ENCODE measurements at places on chromosomes 12 and 14.

- DNase-seq, result no peak
These were observed 53.6 kb upstream of the BCL2L14 start for GRCh38 chr12:12017135-12017581.

- DNase-seq, result no peak
These were observed 11.5 kb downstream of the OAS2 start for GRCh38 chr12:112989806-112990205.

DNA sequence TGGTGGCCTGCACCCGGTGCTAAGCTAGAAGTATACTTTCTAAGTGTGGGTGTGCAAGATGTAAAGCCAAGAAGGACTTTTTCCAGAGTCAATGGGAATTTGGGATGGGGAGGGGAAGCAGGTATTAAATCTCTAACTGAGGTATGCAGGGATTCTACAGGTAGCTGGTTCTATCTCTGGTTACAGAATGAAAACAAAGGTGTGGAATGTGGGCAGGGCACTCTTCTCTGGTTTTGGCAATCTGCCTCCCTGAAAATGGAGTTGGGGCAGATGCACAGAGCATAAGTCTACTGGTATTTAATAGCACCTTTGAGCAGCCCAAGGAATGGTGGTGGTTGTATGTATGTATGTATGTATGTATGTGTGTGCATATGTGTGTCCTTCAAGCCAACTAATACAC is 66.7 kb upstream of the PPP1R12A start:
- no peak for DNase-seq

GRCh38 chr12:21571046-21571445 is 33.6 kb downstream of the GYS2 start:
- DNase-seq, result no peak

GRCh38 chr12:3419558-3419957 is 71.4 kb upstream of the PRMT8 start:
- no peak for DNase-seq

DNA sequence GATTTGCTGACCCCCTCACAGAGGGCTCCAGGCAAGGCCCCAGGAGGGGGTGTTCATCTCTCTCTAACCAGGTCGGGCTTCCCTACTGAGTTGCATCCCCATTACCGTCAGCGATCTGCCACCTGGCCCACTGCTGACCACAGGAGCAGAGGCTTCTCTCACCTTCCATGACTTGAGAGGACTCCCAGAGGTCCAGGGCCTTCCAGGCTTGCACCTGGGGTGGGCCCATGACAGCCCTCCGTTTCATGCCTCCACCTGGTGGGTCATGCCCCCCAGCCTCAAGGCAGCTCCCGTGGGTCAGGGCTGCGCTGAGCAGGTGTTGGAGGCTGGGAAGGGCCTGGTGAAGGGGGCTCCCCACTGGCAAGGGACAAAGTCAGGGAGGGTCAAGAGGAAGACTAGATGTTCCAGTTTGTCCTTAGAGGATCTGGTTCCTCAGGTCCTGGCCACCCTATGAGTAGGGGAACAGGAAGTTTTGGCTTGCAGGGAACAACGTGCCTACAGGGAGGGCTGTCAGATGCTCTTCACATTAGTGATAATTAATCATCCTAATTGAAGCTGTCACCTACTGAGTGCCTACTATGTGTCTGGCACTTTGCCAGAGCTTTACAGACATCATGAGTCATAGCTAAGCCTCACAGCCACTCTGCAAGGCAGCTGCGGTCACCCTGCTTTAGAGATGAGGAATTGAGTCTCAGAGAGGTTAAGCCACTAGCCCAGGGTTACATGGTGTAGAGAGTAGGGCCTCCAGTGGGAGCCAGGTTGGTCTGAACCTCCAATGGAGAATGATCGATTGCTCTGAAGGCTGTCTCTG is 13.8 kb downstream of the NFKBIA start:
- no peak for DNase-seq

DNA sequence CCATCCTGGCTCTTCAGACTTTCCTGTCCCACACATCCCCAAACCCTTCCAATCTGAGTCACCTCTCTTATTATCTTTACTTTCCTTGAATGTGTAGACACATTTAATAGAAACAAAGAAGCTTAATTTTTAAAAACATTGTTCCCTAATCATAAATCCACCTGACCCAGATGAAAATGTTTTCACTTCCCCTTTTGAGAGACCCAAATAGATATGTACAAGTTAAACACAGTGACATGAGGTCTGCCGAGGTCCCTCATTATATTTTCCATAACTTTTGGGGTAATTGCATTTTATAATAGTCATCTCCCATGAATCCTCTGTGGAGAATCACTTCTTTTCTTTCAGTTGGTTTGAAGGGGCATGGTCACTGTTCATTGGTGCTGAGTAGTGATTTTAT is 191.1 kb downstream of the GRIN2B start:
- DNase-seq, result no peak

- no peak for DNase-seq
These were observed at the start of gene DIO2 for GRCh38 chr14:80211153-80212022. TSS of gene DIO2 (minus strand) at chr14:80211504. CDS start at chr14:80211472, 32 bp downstream.

DNA sequence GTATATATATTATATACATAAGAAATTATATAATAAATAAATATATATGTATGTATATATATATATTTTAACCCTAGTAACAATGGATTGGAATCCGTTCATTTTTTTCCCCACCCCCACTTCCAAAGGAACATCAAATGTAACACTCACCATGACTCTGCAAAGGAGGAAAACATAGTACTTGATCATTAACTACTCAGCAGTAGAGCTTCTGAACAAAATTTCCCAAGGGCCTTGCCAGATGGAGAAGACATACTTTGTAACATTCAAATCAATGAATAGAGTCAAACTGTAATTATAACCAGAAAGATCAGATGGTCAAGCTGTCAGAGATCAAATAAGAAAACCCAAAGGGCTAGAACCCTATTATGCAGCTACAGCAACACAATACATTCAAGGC is 126.0 kb upstream of the CNTN1 start:
- no peak for DNase-seq

GRCh38 chr12:29743801-29744200 is 39.9 kb downstream of the TMTC1 start:
- no peak for DNase-seq

GRCh38 chr14:47302121-47302520 is 373.3 kb downstream of the MDGA2 start:
- DNase-seq, result no peak

DNA sequence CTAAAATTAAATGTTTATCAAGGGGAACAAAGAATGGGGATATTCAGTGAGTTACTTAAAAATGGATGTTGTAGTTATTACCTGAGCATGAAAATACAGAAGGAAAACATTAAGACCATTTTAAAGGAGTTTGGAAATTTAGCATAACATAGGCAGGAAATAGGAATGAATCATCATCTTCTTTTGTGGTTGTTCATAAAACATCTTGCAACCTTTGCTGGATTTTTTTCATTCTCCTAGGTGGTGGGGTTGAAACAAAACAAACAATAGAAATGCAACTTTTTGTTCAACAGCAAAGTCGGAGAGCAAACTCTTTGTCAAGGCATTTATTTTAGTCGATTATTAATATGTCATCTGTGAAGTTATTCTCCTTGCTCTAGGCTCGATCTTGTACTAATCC is 275.1 kb downstream of the IPO8 start:
- DNase-seq, result no peak

GRCh38 chr12:124518051-124518932 is 49.1 kb downstream of the NCOR2 start:
- DNase-seq, result no peak

DNA sequence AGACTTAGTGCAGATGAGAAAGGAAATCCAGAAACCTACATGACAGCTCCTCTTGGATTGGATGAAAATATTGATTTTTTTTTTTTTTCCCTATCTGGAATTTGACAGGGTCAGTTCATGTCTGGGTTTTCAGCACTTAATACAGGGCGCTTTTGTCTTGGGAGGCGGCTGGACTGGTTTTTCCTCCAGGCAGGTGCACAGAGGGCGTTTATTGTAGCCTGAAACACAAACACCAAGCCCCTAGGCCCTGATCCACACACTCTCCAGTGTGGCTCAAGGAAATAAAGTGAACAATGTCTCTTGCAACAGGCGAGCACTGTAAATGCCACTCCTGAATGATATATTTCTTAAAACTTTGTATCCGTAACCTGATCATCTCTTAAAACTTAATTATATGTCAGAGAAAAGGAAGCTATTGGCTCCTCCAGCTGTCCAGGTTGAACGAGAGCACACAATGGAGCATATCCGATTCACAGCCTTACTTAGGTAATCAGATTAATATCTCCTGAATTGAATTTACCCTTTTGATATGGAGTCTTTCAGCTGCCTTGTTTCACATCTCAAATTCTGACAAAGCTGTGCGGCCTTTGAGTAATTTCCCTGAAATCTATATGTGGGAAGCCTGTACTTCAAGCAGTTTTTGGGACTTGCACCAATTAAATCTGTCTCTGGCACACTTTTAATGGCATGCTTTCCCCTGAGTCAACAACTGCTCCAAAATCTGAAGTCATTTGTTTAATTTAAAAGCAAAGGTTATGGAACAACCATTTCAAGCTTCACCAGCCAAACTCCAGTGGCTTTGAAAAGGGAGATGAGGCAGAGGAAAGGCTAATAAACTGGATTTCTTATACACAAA is 485.7 kb downstream of the ZFP36L1 start:
- DNase-seq, result no peak

- no peak for DNase-seq
These were observed 244.2 kb downstream of the DPF3 start for GRCh38 chr14:72649603-72650227.

GRCh38 chr12:130988261-130988660 is 34.6 kb downstream of the ADGRD1 start:
- DNase-seq, result no peak

- DNase-seq, result no peak
These were observed 50.2 kb downstream of the WDR20 start for GRCh38 chr14:102189874-102190273.

DNA sequence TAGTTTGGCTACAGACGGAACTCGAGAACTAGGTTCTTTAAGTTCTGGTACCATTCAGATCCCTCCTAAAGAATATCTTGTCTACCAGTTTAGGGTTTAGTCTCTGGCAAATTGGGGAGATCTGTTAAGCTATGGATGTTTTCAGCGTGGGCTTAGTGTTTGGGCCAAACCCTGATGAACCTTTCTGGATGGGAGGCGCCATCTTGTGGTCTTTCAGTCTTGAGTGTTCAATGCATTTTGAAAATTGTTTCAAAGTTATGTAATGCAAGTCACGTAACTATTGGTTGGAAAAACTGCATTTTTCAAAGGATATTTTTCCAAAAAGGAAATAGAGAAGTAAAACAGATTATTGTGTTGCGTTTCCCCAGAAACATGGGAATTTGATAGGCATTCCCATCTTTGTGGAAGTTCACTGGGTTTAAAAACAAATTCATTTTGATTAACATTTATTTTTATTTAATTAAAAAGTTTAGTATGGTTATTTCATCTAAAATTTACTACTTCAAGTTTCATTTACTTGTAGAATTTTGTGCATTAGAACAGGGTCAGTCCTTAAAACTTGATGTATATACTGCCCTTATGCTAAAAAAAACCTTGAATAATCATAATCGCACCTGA is 169.0 kb downstream of the PRIMA1 start:
- peak; percentile 0 for DNase-seq

DNA sequence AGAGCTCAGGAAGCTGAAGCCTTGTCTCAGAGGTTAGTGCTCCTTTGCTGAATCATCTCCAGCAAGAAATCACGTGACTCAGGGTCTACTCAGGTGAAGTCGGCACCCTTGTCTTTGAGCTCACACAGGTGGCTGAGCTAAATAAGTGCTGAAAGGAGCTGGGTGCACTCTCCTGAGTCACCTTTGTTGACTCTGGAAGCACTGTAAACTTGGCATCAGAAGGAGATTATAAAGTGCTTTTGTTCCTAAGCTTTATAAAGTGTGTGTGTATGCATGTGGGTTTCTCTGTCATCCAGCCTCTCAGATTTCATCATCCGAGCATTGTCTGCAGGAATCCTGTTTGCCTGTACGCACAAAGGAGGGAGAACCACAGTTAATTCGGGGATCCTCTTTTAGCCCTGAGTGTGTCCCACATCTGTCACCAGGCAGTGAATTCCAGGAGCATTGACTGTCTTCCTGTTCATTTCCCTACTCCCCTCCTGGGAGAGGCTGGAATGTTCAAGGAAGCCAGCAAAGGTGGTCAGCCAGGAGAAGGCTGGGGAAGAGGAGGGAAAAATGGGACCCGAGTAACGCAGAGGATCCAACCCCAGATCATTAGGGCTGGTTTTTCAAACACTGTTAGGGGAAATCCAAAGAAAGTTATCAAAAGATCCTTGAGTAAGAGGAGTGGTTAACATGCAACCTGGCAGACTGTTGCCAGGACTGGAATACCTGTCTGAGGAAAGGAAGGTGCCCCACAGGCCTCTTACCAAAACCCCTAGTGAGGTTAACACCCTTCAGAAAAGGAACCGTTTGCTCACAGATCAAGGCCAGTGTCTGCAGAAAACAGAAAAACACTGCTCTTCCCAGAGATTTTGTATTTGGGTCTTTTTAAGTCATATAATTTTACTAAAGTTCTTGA is 157.5 kb upstream of the HIF1A start:
- no peak for DNase-seq

GRCh38 chr14:88012495-88012894 is 7.6 kb downstream of the GPR65 start:
- DNase-seq, result no peak

- DNase-seq, result no peak
These were observed 3.1 kb downstream of the C14orf180 start for GRCh38 chr14:104582662-104583061.

- no peak for DNase-seq
These were observed 138.3 kb downstream of the PLXNC1 start for GRCh38 chr12:94286583-94287244.

GRCh38 chr14:54625112-54625511 is 58.2 kb downstream of the SAMD4A start:
- no peak for DNase-seq

GRCh38 chr14:53367644-53368026 is 214.5 kb upstream of the DDHD1 start:
- DNase-seq, result no peak

GRCh38 chr12:127998988-127999387 is 268.0 kb upstream of the TMEM132C start:
- no peak for DNase-seq

- DNase-seq, result no peak
These were observed 268.5 kb upstream of the PPFIA2 start for GRCh38 chr12:82027612-82028011.

GRCh38 chr14:39396448-39396847 is 35.8 kb downstream of the FBXO33 start:
- no peak for DNase-seq

- DNase-seq, result no peak
These were observed 73.6 kb downstream of the TMTC1 start for GRCh38 chr12:29710104-29710503.

- no peak for DNase-seq
These were observed 3.4 kb upstream of the DLK1 start for GRCh38 chr14:100723135-100723829.

DNA sequence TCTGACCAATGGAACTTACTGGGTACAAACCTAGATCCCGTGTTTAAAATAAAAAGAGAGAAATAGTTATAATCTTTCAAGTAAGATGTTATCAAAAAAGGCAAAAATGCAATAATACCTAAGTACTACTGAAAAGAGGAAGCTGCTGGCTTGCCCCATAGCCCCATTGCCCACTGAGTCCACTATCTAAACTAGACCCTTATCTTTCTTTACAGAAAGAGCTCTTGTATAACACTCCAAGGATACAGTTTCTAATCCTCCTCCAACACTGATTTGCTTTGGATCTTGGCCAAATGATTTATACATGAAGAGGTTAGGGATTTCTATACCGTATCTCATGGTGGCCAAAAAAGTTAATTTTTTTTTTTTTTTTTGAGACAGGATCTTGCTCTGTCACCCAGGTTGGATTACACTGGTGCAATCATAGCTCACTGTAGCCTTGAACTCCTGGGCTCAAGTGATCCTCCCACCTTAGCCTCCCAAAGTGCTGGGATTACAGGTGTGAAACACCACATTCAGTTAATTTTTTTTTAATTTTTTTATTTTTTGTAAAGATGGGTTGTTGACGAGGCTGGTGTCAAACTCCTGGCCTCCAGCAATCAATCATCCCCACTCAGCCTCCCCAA is 2.6 kb downstream of the GXYLT1 start:
- no peak for DNase-seq
